ENCODE measurements at places on chromosomes 1 and 21.

DNA sequence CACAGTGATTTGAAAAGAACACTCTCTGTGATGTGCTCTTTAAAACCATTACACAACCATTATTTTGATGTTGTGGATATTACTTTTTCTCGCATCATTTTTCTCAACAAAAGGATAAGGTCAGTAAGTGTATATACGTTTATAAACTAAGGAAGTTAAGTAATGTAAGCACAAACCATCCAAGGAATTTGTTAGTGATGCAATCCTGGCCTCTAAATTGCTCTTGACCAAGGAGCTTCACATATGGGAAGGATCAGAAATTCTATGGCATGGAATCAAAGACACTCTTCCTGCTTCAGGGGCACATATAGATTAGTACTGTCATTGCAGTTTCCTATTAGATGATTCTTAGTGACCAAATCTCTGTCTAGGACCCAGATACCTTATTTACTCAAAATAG, 3.6 kb upstream of the PPP2R5A start:
- DNase-seq, result no peak

DNA sequence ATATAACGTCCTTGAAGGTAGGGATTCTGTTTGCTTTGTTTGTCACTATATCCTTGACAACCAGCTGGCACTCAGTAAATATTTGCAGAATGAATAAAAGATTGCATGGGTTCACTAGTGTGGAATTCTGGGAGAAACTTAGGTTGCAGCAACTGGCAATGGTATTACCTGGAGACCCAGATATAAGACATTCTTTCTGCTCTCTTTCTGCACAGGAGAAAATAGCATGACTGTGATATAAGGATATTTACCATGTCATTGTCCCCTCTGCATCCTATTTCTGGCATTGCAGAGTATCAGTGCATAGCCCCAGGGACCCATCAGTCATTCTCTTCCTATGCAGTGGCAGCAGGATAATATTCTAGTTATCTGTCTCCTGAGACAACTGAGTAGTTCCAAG, 308.9 kb upstream of the LRRC7 start:
- DNase-seq, result no peak

GRCh38 chr1:155000411-155000725, 2.2 kb upstream of the ZBTB7B start:
- DNase-seq, result no peak

GRCh38 chr1:76023669-76024435, 50.7 kb upstream of the ST6GALNAC3 start:
- DNase-seq, result no peak

GRCh38 chr1:109059026-109059425, 16.8 kb downstream of the TAF13 start:
- no peak for DNase-seq

DNA sequence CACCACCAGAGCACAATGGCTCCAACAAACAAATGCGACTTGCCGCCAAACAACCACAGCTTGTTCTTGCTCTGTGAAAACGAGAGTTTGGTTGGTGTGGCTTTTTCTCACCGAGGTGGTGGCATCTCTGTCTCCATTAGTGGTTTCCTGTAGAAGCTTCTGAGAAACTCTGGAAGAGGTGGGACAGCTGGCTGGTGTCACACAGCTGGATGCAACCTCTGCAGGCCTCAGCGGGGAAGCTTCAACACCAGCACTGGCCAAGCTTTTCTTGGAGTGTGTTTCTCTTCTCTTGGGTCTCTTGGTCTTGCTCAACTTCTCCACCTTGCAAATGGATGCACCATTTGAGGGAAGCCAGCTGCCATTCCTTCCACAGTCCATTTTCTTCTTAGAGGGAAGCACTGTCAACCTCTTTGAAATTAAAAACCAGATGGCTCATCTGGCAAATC, 124.8 kb downstream of the KCNN3 start:
- DNase-seq, result no peak

GRCh38 chr1:172672720-172673119, 13.8 kb downstream of the FASLG start:
- DNase-seq, result no peak

DNA sequence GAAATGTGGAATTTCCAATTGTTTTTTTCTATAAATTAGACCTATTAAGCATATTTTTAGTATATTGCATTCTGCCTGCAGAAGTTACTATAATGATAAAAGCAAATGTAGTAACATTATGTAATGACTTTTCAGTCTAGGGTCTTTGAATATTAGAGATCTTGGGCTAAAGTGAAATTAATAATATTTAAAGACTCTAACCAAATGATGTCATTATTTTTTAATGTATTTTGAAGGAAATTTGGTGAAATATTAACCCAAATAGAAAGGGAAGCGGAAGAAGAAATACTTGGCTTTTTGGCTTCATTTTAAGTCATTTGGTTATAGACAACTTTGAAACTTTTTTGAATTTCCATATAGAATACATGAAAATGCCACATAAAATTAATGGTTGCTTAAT, 26.8 kb downstream of the RAB4A start:
- DNase-seq, result no peak

- no peak for DNase-seq
Observed at GRCh38 chr1:83996621-83997020, 2.3 kb downstream of the TTLL7 start.

DNA sequence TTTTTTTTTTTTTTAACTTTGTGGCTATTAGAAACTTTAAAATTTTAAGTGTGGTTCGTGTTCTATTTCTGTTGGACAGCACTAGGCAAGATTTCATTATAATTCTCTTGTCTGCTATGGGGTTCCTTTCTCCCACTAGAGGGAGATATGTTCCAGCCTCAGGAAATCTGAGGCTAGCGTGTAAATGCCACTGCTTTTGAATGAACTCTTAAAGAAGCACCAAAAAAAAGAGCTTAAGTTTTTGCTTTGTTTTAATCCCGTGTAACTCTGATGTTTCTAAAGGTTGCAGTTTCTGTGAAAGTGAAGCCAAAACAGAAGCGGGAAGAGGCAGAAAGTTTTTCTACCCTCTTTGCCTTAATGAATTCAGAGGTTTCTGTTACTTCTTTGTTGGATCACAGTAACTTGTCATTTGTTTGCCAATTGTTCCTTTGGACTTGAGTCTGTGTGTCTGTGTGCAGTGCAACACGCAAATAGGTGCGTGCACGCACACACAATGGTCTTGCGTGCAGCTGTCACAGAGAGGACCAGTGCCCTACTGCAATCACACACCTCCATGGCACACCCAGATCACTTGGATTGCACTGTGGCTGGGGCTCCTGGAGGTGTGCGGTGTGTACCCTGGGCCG, 32.3 kb downstream of the HHAT start:
- DNase-seq, result no peak

DNA sequence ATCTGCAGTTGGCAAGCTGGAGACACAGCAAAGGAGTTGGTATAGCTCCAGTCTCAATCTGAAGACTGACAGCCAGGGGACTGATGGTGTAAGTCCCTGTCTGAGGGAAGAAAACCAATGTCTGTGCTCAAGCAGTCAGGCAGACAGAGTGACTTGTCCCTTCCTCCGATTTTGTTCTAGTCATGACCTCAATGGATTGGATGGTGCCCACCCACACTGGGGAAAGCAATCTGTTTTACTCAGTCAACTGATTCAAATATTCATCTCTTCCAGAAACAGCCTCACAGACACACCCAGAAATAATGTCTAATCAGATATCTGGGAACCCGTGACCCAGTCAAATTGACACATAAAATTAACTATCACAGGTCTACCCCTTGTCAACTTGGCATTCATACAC, 11.9 kb upstream of the MRPL39 start:
- no peak for DNase-seq

GRCh38 chr1:10727751-10728232, 68.7 kb downstream of the CASZ1 start:
- DNase-seq, result no peak

GRCh38 chr21:25913479-25913878, 178.7 kb downstream of the GABPA start:
- no peak for DNase-seq

- no peak for DNase-seq
Observed at GRCh38 chr1:246798107-246798506, 73.9 kb downstream of the SCCPDH start.

DNA sequence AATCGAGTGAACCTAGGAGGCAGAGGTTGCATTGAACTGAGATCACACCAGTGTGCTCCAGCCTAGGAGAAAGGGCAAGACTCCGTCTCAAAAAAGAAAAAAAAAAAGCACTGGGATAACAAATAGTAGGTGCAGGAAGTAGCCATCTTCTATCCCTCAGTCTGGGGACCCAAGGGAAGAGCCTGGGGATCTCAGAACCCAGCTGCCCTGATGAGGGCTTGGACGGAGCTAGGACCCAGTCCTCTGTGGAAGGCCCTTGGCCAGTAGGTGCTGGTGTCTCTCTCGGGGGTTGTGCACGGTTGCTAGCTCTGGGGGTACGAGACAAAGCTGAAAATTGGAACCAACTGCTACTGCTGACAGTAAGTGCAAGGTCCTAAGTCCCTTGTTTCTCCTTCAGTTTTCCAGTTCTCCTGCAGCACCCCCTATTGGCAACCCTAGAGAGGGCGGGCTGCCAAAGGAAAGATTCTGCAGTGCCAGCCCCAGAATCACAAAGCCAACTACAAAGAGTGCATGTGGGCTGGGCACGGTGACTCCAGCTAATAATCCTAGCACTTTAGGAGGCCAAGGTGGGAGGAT, 57.6 kb upstream of the KIF1B start:
- peak; percentile 51 for DNase-seq

GRCh38 chr1:88655685-88656299, 28.3 kb upstream of the PKN2 start:
- peak; percentile 58 for DNase-seq

- no peak for DNase-seq
Observed at GRCh38 chr1:21335750-21336224, 45.5 kb upstream of the ECE1 start.

DNA sequence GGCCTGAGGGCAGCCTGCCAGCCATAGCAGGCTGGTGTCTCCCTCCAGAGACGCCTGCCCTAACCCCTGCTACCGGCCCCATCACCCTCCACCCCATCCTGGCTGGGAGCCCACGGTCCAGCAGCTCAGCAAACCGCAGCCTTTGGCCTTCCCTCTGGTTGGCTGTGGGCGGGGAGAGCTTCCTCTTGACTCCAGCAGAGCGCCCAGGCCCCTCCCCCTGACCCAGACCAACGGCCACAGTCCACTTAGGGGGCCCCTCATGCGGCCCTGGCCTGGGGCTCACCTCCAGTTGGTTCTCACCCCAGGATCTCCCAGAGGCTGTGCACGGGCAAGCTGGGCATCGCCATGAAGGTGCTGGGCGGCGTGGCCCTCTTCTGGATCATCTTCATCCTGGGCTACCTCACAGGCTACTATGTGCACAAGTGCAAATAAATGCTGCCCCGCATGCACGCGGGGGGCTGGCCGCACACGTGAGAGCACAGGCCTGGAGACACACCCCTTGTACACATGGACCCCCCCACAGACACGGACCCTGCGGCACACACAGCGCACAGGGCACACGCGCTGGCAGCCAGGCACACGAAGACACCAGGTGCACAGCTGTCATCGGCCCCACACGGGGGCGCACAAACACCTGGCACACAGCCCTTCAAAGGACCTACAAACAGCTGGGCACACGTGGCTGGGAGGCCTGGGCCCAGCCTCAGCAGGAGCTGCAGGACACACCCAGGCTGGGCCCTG, 3.1 kb downstream of the SMIM1 start:
- DNase-seq, result peak; percentile 63

GRCh38 chr1:16998589-16998988, 13.1 kb downstream of the ATP13A2 start:
- no peak for DNase-seq

DNA sequence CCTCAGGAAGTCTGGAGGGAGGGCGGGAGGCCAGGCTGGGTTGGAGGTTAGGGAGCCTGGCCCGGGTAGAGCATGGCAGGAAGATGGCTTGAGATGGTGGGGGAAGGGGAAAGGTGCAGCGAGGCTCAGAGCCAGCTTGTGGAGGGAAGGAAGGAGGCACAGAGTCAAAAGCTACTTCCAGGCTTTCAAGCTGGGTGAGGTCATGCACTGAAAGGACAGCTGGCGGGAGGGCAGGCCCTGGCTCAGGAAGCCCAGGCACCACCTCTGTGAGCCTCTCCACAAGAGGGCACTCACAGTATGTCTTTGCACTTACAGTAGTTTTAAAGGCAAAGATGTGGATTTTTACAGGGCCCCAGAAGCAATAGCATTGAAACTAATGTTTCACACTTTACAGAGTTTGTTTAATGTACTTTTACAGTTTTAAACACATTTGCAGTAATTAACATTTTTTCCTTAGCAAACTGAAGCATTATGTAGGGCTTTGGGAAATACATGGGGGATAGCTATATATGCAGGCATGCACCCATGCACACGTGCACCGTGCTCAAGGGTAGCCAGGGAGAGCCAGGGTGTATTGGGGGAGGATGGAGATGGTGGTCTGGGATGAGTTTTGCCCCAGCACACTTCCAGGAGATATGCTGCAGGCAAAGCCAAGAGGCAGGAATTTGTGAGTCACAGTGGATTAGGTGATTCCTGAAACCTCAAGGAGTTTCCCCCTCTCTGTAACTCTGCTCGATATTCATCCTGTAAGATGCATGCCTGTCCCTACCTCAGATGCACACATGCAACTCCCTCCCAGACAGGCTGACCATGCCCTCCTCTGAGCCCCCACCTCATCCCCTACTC, 6.1 kb upstream of the ADAM15 start:
- peak; percentile 91 for DNase-seq

- DNase-seq, result no peak
Observed at GRCh38 chr1:214414691-214415090, 133.7 kb downstream of the SMYD2 start.

DNA sequence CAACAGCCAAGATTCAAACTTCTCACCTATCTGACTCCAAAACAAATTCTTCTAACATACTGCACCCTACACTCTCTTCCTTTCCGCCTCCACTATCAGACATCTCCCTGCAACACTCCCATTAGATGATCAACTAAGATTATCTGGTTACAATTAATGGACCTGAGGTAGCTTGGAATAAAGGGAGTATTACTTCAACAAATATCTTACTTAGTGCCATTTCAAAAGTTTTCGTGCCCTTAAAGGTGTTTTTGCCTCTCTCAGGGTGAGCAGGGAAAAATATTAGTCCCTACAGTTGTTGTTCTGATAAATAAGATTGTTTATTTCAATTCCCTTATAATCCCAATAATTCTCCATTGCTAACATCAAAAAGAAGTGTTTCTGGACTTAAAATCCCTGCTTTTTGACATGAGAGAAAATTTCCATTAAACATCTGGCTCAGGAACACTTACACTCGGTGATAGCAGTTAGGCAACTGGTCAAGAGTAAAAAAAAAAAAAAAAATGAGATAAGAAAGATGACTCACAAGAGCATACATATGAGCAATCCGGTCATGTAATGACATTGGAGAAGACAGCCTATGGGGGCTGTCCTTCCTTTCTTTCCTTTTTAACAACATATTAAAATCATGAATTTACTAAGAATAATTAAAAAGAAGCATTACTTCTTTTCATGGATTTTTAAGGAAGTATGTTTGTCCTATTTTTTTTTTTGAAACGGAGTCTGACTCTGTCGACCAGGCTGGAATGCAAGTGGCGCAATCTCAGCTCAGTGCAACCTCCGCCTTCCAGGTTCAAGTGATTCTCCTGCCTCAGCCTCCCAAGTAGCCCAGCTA, 7.6 kb downstream of the RSBN1 start:
- DNase-seq, result peak; percentile 66

- DNase-seq, result no peak
Observed at GRCh38 chr1:154265586-154265985, 6.8 kb upstream of the HAX1 start.

- peak; percentile 60 for DNase-seq
Observed at GRCh38 chr1:39154553-39155421, 49.7 kb upstream of the MACF1 start.

Measured in suppressor macrophage treated with lipopolysaccharide for 4 hours (primary cell).